ENCODE measurements at places on chromosomes 1 and 21.

DNA sequence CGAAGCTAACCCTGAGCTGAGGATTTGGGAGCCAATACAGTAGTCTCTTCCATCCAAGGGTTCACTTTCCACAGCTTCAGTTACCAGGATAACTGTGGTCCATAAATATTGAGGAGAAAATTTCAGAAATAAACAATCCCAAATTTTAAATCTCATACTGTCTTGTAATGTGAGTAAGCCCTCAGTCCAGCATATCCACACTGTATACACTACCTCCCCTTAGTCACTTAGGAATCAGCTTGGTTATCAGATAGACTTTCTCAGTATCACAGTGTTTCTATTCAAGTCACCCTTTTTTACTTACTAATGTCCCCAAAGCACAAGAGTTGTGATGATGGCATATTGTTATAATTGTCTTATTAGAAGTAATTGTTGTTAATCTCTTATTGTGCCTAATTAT, 102.3 kb upstream of the GNG12 start:
- DNase-seq, result no peak

DNA sequence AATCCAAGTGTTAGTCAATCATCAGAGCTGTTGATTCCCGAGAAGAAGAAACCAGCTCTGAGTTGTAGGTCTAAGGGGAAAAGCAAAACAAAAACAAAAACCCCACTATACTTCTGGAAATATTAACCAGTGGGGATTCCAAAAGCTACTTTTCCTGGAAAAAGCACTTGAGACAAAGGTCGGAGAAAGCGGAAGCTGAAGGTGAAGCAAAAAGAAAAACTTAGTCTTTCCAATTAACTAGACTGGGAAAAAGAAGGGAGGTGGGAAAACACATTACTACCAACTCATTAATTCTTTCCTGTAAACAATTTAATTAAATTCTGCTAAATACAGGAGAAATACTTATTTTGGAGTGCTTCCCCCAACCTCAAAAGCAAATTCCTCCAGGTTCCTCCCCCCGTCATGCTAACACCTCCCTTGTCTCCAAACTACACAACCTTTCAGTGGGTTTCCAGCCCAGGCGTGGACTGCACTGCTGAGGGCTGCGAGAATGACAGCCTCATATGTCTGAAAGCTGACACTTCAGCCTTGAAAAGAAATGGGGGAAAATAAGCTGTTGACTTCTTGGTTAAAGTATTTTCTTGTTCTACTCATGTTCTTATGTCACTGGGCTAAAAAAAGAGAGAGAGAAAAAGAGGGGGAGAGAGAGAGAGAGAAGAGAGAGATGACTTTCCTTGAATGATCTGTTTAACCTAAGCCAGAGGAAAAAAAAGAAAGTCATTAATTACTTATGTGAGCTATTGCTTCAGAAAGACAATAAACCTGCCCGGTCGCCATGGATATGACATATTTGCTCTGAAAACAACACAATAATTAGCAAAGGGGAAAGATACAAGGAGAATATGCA, 5.1 kb downstream of the CASZ1 start:
- DNase-seq, result no peak

DNA sequence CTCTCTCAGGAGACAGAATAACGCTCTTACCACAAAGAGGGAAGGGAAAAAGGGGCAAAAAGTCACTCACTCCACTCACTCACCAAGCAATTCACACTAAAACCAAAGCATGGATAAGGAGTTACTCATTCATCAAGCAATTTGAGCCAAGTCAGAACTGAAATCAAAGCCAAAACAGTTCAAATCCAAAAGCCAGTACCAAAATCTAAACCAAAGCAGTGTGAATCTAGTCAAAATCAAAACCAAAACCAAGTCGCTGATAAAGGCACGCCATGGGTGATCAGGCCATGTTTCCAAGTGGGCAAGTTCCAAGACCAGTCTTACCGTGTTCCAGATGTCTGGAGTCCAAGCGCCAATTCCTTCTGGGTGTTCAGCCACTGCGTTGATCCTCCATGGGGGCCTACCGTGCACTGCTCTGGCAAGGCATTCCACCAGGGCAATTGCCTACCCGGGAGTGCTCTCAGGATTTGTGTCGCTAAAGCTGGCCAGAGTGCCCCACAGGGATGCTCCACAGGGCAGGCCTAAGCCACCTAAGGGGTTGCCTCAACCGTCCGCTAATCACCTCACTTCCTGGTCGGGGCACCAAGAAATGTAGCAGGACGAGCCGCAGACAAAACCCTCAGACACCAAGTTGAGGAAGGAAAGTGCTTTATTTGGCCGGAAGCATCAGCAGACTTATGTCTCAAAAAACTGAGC, 142.3 kb downstream of the TRIM33 start:
- DNase-seq, result no peak

DNA sequence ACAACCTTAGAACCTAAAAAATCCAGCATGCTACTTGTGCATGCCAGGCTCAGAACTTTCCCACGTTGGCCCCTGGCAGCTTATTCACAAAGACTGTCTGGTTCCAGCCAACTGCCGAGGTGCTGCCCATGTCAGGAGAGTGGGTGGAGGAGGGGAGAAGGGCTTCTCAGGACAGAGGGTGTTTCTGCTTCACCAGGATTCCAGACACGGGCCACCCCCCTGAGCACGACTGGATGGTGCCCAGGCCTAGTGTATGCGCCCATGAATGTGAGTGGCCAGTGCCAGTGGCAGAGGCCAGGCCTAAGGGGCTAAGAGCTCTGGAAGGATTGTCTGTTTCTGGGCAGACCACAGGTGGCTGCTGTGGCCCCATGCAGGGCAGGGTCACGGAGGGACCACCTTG, 148.2 kb upstream of the COL6A1 start:
- DNase-seq, result no peak

GRCh38 chr1:9842781-9843575, 19.2 kb upstream of the CLSTN1 start:
- no peak for DNase-seq

GRCh38 chr21:39088831-39089380, 94.3 kb downstream of the PSMG1 start:
- DNase-seq, result no peak

GRCh38 chr1:245679821-245680780, 525.3 kb downstream of the KIF26B start:
- no peak for DNase-seq

- DNase-seq, result no peak
Observed at GRCh38 chr1:1920608-1921458, 1.8 kb upstream of the TMEM52 start.

DNA sequence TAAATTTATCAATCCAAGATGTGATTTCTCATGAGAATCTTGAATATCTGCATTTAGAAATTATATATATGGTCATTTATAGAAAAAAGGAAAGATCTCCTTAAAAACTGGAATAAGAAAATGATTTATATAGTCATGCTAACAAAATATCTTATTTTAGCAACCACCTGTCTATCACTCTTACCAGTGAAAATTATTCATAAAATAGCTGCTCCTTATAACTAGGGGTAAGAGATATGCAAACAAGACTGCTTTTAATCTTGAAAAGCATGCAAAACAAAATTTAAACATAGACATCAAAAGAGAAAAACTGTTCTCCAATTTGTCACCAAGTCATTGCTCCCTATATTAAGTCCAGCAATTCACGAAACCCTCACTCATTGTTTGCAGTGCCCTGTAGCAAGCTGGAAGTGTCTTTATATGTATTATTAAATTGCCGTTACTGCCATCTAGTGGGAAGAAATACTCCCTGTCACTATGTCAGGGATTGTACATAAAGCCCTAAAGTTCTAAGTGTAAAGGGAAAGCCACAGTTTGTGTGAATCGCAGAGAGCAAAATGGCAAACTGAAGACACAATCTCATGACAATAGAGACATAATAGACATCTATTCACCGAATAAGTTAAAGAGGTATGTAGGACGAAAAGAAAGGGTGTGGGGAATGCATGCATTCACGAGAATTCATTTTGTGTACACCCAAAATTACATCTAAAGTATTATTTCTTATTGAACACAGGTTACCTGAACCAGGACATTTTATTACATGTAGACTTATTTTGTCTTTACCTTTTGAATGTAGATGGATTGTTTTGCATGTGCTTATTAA, 600.5 kb downstream of the USP25 start:
- no peak for DNase-seq

DNA sequence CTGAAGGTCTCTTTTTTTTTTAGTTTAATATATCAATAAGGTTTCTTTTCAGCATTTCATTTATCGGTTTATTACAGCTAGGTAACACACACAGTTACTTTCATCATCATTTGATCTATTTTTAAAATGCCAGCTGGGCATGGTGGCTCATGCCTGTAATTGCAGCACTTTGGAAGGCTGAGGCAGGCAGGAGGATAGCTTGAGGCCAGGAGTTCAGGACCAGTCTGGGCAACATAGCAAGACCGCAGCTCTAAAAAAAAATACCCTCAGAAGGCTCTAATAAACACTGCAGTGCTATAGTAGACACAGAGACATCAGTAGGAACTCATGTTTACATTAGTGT, 48.5 kb upstream of the VAMP3 start:
- no peak for DNase-seq

DNA sequence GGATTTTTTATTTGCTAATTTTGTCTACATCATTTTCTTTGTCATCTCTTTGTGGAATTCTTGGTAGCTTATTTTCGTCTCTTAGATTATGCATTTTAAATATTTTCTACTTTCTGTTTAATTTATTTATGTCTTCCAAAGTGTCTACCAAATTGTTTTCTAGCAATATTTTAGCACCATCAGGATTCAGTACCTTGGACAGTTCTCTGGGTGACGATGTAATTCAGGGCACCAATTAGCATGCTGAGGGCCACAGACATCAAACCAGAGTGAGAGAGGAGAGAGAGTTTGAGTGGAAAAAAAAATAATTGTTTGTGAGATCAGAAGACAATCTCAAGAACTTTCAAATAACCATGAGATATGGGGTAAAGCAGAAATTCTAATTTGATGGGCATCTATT, 169.8 kb upstream of the CXADR start:
- no peak for DNase-seq

GRCh38 chr1:238485912-238486209, 595.1 kb upstream of the ZP4 start:
- DNase-seq, result no peak

DNA sequence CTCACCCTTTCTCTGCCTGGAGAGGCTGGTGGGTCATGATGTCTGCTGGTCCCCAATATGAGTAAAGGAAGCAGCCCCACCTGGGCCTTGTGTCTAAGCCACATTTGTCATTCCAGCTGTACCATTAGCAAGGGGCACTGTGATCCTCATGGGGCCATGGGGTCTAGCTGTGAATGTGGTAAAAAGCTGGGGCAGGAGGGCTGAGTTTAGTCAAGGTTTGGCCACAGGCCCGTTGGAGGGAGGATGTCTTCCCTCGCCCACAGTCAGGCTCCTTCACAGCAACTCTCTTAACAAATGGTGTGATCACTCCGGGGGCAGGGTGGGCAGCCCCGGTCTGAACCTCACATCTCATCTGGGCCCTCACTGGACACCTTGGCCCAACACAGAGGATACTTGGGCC, 115.4 kb downstream of the DMRTB1 start:
- no peak for DNase-seq

GRCh38 chr1:12620931-12621330, 2.9 kb upstream of the DHRS3 start:
- no peak for DNase-seq

GRCh38 chr21:41422546-41423304, 3.3 kb upstream of the MX1 start:
- DNase-seq, result no peak

GRCh38 chr1:156884560-156885184, 8.8 kb upstream of the PEAR1 start:
- no peak for DNase-seq

Data from stimulated activated CD4-positive, alpha-beta T cell treated with anti-CD3 and anti-CD28 coated beads, TNF-alpha, amount 100 ng/mL, for 1 hour (primary cell).